ENCODE measurements at places on chromosomes 1 and 21.

DNA sequence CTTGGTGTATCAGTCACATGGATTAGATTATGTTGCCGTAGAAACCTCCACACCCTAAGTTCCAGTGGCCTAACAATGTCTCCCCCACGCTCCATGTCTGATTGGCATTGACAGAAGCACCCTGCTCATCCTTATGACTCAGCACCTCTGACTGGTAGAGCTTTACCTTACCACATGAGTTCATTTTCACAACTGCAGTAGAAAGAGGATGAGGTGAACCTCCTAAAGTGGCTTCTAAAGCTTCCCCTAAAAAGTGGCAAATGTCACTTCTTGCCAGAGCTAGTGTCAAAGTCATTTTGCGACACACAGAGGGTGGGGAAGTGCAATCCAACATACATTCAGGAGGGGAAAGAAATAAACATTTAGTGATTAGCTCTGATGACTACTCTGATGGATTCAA is 30.6 kb upstream of the LYPD8 start:
- no peak for DNase-seq

DNA sequence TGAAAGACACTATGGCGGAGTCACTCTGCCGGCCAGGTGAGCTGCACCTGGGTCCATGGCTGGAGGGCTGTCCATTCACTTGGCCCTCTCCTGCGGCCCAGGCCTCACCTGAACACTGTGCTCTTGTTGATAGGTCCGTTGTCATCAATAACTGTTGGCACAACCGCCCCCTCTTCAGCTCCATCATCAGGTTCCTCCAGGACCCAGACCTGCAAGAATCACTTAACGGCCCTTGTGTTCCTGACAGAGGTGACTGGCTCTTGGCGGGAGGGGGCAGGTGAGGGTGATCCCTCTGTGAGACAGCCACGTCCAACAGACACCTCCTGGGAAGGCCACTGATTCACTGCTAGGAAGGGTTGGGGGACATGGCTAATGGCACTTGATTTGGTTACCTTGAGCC is 54.9 kb downstream of the INAVA start:
- no peak for DNase-seq

DNA sequence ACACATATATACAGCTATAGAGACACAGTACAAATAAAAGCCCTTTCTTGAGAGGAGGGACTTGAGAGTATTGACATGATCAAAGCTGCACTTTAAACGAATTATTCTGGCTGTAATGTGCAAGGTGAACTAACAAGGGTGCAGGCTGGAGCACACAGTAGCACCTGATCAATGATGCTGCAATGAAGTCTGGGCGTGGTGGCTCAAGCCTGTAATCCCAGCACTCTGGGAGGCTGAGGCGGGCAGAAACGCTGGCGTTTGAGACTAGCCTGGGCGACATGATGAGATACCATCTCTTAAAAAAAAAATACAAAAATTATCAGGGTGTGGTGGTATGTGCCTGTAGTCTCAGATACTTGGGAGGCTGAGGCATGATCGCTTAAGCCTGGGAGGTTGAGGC is 14.1 kb upstream of the CTH start:
- DNase-seq, result no peak

- DNase-seq, result no peak
These were observed 16.2 kb downstream of the SYF2 start for GRCh38 chr1:25216123-25216522.

GRCh38 chr1:3470650-3471355 is 16.3 kb downstream of the ARHGEF16 start:
- no peak for DNase-seq

DNA sequence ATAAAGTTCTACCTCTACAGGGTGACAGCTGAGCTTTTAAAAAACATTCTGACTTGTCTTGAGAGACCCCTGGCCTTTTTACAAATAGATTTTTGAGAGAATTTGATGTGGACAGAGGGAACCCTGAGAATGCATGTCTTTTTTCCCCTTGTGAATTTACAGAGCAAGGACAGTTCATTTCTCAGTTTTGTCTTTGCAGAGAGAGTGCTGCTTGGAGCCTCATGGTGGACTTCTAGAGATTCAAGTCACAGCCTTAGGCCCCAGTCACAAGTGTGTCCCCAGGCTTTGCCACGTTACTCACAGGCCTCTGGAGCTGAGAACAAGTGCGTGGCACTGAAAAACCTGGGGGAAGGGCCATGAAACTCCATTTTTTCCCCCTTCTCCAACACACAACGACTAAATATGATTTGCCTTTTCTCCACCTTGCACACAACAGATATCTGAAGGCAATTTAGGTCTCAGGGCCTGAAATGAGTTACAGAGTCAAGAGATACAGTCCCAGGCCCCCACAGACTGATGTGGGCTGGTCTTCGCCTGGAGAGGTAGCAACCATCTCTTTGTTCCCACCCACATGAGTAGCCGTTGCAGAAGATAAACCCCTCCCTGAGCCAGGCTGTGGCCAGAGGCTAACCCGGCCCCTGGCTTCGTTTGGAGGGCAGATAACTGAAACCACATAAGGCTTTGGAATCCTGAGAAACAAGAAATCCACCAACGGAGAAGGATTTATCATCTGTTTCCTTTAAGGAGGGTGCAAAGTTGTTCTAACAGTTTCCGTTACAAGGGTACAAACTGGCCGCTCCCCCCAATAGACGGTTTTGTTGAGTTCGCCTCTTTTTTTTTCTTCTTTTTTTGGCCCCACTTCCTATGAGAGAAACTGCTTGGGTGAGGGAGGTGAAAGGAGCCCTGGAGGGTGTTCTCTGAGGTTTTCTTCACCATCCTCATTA is 1.0 kb upstream of the PIGV start:
- DNase-seq, result peak; percentile 52

DNA sequence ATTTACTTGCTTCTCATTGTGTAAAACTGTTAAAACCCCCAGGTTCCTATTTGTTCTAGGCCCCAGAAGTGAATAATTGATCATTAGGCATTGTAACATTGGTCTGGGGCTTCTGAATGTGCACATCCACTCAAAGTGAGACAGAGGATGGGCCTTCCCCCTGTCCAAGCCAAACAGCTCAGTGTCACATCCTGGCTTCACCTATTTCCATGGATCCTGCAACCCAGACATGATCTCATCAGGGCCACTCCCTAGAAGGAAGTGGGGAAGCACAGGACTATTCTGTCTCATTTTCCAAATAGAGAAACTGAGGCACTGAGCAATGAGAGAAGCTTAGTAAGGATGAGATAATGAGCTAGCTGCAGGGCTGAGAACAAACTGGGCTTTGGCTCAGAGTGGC is 47.4 kb upstream of the TSPAN2 start:
- DNase-seq, result no peak

DNA sequence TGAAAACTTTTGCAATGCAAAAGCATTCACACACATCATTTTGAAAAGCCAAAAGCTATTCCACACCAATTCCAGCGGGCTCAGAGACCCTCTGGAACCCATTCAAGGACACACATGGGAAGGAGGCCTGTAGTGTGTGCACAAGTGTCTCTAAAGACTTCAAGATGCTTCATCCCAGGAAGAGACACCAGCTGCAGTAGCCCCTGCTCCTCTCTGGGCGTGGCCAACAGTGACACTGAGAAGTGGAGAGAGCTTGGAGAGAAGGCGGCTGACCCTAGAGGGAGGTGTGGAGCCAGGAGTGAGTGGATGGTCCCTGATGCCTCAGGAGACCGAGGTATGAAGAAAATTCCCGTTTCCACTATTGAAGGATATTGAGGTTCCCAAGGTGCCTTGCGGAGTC is 14.9 kb upstream of the TNNI1 start:
- no peak for DNase-seq

- no peak for DNase-seq
These were observed 61.6 kb upstream of the DEPDC1 start for GRCh38 chr1:68558321-68559026.

GRCh38 chr1:119007339-119007669 is 19.2 kb upstream of the TBX15 start:
- no peak for DNase-seq

DNA sequence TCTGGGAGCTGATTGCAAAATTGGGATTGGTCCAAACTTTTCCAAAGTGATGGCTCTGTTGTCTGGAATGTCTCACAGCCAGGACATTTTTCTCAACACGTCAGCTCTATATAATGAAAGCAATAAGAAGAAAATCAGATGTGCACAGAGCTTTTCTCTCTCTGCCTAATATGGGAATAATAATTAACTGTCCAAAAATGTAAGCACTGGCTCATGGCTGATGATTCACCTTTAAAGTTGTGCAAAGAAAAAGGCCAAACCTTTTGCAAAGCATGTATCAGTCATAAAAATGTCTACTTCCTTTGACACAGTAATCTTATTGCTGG is 30.4 kb downstream of the ZNF281 start:
- no peak for DNase-seq

GRCh38 chr1:101697072-101697471 is 299.7 kb downstream of the OLFM3 start:
- DNase-seq, result no peak

DNA sequence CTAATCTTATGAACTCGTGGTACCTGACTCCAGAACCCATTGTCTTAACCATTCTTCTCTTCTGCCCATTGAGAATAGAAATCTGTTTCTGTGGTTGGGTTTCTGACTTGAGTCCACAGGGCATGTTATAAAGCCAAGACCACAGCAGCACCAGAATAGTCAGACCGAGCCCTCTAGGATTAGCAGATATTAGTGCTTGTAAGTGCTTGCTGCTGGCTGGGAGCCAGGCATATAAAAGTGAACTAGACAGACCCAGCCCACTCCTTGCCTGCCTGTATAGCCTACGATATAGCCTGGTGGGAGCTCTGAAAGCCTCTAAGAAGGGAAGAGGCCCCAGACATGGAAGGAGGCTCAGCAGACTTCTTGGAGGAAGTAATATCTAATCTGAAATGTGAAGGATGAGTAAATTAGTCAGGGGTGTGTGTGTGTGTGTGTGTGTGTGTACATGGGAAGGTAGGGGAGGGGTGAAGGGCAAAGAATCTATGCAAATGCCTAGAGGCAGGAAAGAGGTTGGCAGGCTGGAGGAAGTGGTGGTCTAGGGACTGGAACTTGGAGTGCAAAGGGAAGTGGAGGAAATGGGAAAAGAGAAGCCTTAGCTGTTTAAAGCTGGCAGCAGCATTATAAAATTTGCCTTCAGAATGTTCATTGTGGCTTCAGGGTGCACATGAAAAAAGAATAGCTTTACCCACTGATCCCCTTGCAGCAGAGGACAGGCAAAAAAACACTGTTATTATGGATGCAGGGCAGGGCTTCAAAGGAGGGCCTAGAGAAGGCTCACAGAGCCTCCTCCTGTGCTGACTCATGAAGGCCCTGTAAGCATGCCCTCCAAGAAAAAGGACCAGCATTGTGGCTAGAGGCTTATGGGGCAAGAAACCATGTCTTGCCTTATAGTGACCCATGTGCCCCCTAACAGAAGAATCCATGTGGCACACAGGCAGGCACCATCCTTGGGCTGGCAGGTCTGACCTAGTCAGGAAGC is 169.2 kb downstream of the LMX1A start:
- no peak for DNase-seq

- DNase-seq, result no peak
These were observed 139.8 kb downstream of the RYR2 start for GRCh38 chr1:237181743-237182317.

DNA sequence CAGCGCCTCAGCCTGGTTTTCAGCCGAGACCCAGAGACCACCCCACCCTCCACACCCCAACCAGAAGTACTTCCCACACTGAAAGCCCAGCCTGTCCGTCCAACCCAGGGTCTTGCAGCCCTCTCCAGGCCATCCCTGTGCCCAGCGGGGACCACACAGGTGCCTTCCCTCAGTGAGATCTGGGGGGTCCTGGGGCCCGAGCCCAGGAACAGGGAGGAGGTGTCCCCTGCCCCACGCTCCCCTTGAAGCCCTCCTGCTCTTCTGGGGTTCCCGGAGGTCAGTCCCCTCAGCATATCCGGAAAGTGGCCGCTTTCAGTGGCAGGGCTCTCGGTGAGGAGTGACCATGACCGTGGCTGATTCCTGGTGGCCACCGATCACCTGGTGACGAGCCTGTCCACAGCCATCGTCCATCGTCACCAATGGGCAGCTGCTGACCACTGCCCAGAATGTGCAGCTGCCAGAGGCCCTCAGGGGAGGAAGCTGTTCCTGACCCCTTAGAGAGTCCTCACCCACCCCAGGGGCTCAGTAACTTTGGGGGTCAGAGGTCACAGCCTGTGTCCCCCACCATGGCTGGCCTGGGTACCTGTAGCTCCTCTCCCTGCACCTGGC is 3.4 kb downstream of the TMEM240 start:
- no peak for DNase-seq

DNA sequence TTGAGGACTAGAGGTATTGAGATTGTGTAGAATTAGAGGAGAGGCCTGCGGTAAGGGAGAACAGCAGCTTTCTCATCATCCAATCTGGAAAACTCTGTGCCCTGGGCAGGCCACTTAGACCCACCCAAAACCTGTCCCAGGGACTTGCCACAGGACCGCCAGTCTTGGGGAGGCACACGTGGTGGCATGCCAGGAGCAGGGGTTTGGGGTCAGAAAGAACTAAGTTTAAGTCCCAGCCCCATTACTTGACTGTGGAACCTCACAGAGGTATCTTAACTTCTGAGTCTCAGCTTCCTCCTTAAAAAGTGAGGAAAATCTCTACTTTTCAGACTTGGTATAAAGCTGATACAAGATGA is 356.6 kb downstream of the HHAT start:
- DNase-seq, result no peak

DNA sequence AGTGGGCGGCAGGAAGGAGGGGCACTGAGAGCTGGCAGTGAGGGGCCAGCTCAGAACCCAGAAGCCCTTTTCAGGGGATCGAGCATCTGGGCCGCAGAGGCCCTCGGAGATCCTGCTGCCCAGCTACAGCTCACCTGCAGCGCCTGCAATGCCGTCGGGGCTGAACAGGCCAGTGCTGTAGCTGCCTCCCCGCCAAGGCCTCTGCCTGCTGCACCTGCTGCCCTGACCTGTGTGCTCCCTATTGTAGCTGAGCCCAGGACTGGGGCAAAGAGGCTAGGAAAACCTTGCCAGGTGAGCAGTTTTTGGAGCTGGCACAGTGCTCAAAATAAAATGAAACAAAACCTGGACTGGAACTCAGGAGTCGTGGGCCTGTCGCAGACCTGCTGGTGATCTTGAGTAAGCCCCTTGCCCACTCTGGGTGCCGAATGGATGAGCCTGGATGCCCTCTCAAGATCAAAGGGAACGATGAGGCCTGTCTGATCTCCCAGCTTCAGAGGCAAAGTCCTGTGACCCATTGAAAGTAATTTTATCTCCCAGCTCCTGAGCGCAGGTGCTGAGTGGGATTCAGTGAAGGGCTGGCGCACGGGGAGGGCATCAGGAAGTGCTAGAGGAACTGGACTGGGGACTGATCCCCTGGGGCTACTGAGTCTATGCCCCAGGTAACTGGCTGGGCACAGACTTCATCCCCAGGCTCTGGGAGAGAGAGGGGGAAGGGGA is 154.6 kb downstream of the FOXD2 start:
- no peak for DNase-seq

- DNase-seq, result no peak
These were observed 206.4 kb upstream of the PTGFR start for GRCh38 chr1:78284354-78284753.

Measured in stimulated activated CD4-positive, alpha-beta T cell treated with anti-CD3 and anti-CD28 coated beads, Interleukin-15, amount 100 ng/mL, for 24 hours (primary cell).